ENCODE measurements at places on chromosomes 2 and 18.

DNA sequence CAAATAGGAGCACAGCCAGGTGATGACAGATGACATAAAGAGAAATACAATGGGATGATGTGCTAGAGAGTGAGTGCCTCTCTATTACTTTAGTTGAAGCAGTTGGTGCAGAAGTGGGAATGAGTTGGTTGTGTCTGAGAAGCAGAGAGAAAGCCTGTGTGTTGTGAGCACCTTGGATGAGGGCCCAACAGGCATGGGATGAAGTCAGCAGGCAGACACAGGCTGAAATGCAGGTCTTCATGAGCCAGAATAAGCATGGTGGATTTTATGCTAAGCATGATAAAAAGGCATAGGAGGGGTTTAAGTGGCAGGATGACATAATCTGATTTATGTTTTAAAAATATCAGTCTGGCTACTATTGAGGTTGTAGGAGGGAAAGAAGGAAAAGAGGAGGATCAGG is 71.5 kb downstream of the KLHL14 start:
- no peak for DNase-seq

DNA sequence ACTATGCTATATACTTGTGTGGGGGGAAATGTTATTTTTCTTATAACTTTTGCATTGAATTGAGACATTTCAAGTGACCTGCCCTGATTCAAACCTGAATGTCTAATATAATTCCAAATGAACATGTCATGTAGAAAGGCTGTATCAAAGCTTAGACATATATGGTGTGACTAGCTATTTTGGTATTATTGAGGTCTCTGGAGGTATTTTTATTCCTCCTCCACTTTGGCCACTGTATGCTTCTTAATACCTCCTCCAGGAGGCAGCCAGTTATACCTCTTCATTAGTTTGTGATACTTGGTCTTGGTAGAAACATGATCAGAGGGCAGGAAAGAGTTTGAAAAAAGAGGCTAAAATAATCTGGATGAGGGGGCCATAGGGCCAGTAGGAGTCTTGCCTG is 217.1 kb downstream of the TCF4 start:
- DNase-seq: no peak

DNA sequence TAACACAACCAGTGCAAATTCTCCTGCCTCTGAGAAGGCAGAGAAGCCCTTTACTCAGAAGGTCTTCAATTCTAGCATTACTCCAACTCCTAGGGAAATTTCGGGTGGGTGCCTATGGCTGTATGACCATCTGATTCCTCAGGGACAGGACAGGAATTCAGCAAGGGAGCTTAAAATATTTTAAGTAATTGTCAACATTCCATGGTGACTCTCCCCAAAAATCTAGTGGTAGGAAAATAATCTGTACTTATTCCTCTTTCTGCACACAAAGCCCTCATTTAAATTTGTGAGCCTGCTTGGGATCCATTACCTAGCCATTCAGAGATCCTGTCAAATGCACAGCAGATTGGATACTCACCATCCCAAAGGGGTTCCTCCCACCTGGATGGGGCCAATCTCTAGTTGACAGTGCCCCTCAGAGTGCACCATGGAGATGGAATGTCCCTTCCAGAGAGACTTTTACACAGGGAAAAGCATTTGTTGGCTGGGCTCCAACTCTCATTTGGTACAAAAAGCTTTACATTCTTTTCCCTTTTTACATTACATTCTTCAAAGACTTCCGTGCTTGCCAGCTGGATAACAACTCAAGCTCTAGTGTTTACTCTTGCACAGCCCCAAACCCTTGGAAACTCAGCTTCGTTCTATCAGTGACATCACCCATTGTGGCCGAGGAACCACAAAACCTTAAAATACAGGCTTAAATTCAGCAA is 3.1 kb upstream of the TMEM150A start:
- DNase-seq: no peak

DNA sequence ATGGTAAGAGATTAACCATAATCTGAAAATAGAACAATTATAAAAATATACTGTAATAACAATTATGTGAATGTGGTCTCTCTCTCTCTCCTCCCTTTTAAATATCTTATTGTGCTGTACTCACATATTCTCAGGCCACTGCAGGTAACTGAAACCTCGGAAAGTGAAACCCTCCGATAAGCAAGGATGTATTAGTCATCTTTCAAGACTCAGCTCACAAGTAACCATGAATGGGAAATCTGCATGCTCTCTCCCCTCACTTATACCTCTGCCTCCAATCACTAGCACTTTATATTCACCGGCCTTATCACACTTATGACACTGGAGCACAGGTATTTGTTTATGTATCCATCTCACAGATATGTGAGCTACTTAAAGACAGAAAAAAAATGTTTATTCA is 139.7 kb downstream of the LRP2 start:
- no peak for DNase-seq

DNA sequence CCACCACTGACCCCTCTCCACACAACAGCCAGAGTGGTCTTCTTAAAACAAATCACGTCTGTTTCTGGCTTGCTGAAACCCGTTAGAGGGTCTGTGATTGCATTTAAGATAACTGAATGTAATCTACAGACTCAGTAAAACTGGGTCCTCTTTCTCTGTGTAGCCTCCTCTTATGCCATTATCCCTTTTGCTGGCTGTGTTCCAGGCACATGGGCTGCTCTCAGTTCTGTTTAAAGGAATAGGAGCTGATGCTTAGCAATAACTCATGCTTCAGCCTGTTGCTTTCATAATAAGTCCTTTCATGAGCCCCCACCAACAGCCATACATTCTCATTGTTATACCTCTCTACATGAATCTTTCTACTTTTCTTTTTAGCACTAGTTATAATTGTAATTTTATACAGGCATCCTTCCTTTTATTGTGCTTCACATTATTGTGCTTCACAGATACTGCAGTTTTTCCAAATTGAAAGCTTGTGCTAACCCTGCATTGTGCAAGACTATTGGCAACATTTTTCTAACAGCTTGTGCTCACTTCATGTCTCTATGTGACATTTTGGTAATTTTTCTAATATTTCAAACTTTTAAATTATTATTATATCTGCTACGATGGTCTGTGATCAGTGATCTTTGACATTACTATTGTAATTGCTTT is 782.6 kb downstream of the MBD2 start:
- DNase-seq: no peak

DNA sequence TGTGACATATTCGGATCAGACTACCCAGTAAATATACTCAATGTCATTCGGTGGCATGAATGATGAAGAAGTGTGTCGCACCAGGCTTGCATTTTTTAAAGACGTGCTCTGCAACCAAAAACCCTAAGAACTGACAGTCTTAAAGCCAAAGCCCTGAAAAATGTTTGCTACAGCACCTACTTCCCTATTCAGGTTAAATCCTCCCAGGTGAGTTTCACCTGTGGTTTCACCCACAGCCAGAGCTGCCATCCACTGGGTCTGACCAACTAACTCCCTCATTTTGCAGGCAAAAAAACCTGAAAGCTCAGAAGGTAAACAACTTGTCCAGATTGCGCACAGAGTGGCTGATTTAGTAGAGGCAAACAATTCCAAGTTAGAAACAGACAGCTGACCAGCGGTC is 222.3 kb upstream of the MGAT5 start:
- no peak for DNase-seq

- no peak for DNase-seq
Measured at GRCh38 chr2:49251766-49252165, 97.5 kb upstream of the FSHR start.

DNA sequence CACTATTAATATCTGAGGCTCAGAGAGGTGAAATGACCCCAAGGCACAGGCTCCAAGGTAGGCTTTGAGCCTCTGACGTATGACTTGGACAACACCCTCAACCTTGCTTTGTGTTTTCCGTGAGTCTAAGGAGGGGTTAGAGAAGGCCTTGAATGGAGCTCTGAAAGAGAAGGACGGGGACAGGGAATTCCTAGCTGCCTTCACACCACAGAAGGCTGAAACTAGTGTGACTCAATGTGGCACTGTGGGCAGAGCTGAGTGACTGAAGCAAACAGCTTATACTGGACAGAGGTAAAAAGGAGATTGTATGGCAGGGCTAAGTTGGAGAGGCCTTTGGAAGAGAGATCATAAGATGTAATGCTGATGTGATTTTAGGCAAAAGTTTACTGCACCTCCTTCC is 3.5 kb upstream of the NCK2 start:
- DNase-seq: no peak

DNA sequence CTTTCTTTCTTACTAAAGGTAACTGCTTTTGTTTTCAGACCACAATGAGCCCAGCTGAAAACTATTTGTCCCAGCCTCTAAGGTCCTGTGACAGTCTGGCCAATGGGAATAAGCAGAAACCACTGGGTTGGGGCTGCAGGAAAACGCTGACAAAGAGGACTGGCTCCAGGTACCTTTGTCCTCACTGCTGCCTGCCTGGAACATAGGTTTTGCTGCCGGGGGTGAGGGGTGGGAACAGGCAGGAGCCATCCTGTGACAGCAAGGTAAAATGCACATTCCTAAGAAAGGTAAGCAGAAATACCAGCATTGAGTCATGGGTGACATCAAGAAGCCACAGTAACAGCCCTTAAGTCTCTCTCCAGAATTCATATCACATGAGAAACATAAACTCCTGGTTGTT is 21.6 kb downstream of the PTPN2 start:
- DNase-seq: no peak

GRCh38 chr18:33706391-33706790 is 128.4 kb downstream of the ASXL3 start:
- no peak for DNase-seq

DNA sequence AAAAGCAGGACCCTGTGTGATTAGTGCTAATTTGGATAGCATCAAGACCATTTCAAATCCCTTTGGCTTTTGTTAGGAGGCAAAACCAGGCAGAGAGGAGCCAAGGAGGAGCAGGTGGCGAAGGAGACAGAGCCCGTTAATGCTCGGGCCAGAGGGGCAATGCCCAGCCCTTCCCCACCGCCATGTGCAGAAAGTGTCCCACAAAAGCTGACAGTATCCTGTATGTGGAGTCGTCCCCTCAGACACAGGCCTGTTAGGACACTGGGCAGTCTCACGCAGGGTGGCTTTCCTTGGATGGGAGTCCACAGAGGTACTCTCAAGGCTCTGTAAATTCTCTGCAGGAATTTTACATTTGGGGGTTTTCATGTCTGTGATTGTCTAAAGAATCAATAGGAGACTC is 44.8 kb upstream of the TFCP2L1 start:
- DNase-seq: no peak

DNA sequence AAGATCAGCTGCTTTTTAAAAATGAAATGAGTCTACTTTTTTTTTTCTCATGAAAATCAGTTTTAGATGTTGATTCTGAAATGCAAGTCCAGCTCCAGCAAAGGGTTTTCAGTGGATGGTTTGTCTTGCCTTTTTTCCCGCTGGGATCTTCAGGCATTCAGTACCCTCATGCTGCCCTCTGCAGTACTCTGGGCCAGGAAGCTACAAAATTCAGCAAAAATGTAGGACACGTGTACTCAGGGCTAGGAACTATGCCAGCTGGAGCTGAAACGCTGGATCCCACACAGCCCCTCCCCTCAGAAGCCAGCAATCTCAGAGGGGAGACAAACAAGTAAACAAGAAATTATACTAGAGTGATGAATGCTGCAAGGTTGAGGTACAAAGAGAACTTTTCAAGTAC is 97.3 kb downstream of the MMADHC start:
- no peak for DNase-seq

DNA sequence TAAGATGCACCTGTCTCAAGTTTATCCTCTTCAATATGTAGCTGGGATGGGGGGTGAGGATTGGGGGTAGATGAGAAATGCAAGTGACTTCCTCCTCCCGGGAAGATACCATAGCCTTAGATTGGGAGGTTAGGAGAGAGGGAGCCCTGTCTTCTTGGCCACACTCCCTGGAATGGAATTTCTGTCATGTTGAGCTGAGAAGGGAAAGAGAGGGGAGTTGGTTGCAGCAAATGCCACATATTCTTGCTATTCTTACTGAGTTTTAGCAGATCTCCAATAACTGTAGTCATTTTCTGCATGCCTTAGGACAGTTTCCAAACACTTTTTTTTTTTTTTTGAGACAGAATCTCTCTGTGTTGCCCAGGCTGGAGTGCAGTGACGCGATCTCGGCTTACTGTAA is 35.9 kb downstream of the TAF4B start:
- no peak for DNase-seq

All from activated T-helper 1 cell treated with anti-CD3 and anti-CD28 coated beads, Interleukin-2, amount 50 U/mL, for 16 hours (primary cell).